ENCODE measurements at places on chromosomes 3 and 15.
A peak's percentile ranks its signal among the peaks of the same experiment; 100 is the strongest.

GRCh38 chr15:64739577-64740143 is 35.7 kb downstream of the RBPMS2 start:
- no peak for DNase-seq

DNA sequence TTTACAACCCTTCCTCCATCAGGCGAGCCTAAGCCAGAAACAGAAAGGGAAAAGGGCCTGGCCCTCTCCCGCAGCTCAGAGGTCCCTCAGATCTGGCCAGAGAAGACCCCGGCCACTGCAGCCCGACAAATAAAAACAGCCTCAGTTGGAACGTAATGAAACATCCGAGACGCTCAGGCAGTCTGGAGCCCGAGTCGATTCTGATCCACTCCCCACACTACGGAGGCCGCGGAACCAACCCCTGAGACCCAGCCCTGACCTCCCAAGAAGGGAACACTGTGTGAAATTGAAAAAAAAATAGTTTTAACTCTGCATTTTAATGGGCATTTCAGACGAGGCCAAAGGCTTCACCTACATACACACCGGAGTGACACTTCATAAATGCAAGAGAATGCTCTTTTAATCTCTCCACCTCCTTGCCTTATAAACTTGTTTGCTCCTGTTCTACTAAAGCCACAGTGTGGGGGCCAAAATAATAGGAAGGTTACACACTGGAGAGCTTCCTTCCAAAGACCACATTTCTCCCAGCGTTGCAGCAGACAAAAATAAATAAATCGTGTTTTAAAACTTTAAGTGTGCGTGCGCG is 3.7 kb downstream of the MEIS2 start:
- DNase-seq = no peak

GRCh38 chr3:196736670-196737374 is 2.8 kb upstream of the PAK2 start:
- DNase-seq = no peak

DNA sequence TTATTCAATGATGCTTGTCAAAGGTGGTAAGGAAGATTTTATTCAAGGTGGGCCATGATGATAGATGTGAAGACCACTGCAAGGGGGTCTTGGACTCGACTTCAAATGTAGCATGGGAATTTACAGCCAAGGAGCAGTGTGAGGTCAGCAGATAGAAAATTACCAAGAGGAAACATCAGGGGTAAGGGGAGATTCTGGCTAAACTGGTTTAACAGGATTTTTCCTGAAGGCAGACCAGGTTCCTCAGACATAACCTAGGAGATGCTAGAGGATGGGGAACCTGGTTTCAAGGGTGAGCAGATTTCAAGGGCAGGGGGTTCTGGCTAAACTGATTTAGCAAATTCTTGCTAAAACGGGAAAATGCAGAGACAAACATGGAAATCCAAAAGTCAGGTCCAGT is 464.9 kb downstream of the TAFA4 start:
- no peak for DNase-seq

DNA sequence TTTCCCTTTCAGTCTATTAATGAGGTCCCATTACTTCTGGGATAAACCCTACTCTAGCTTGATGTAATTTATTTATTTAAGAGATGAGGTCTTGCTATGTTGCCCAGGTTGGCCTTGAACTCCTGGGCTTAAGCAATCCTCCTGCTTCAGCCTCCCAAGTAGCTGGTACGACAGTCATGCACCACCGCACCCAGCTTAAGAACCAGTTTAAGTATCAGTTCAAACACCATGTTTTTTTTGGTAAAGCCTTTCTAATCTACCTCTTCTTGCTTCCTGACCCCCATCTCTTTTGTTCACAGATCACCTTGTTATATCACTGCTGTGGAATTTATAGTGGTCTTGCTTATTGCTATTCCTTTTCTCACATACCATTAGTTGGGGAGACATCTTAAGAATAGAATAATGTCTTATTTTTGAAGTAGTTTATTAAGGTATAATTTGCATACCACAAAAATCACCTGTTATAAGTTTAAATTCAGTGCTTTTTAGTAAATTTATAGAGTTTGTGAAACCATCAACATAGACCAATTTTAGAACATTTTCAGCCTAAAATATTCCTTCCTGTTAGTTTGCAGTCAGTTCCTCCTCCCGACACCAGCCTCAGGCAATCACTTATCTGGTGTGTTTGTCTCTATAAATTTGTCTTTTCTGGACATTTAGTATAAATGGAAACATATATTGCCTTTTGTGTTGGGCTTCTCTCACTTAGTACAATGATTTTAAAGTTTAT is 257.9 kb downstream of the PDCD6IP start:
- no peak for DNase-seq

DNA sequence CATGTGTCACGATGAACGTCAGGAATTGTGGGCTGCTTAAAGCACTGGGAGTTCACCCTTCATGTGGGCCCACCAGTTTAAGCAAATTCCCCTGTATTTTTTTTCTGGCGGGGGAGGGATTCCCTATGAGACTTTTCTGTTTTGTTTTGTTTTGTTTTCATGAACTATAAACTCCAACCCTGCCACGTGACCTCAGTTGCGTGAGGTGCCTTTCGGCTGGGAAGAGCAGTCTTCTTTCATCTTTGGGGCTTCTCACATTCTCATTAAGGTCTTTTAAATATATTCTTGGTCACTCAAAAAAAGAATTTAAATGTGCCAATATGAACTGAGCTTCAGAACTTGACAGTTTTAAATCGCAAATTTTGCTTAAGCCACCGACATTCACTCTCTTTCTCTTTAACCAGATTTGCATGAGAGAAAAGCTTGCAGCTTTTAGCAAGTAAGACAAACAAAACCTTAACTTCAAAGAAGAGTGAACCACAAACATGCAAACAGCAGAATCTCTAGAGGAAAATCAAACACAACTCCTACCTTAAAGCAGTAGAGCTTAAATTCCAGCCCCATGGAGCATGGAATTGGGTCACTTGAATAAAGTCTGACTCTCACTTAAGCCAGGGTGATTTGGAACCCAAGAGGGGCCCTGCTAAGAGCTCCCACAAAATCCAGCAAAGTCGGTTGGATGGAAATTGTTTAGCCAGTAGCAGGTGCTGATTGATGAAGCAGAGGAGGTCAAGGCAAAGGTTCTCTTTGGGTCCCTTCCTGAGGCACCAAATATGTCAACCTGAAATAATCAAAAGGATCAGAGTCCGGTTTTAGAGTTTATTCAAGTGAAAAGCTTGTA is 699.8 kb upstream of the GBE1 start:
- no peak for DNase-seq

- no peak for DNase-seq
Measured at GRCh38 chr3:126342991-126343648, 14.1 kb downstream of the KLF15 start.

DNA sequence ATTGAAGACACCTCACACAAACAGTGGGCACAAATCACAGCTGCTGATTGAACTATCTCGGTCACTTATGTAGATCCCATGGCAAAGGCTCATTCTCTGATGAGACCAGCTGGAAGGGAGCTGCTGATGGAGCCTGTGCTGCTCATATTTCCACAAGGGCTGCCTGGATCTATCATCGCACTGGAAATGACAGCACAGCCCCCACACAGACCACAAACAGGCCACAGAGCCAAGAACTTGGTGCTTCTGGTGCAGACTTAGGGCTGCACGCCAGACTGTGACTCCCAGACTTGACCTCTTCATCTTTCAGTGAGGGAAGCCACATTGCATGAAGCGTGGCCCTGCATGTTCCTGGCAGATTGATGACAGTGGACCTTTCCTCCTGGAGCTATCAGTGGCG is 197.6 kb downstream of the MINAR1 start:
- DNase-seq = no peak

GRCh38 chr15:98648654-98649471 is 524 bp downstream of the IGF1R start:
- peak; percentile 58 for DNase-seq

All from activated naive CD4-positive, alpha-beta T cell treated with anti-CD3 and anti-CD28 coated beads for 36 hours (primary cell).